Activated CD4-positive, CD25-positive, alpha-beta regulatory T cell (primary cell): ENCODE measurements at places on chromosomes 2 and 18.

DNA sequence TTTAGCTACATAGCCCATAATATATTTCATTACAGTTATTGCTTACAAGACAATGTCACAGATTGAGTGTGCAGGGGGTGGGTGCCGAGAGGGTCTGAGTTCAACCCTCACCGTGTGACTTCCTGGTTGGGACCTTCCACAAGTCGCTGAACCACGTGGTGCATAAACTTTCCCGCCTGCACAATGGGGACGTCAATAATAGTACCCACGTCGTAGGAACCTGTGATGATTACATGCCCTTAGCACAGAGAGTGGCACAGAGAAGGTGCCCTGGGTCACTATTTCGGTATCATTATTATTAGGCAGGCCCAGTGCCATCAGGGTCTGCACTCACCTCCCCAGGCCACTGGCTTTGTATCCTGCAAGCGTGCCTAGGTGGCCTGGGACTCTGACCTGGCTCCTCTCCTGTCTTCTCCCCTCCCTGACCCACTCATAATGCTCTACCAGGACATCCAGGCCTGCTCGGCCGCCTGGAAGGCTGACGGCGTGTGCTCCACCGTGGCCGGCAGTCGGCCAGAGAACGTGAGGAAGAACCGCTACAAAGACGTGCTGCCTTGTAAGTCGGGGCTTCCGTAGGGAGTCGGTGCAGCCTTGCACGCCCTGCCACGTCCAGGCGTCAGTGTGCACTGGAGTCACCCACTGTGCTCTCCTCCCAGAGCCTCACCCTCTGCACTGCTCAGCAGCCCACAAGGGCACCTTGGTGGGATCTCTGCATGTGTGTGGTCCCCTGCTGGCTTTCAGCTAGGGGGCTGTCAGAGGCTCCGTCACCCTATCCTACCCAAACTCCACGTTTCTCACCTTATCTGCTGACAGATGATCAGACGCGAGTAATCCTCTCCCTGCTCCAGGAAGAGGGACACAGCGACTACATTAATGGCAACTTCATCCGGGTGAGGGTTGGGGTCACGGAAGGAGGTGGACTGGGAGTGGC lies 2.8 kb downstream of the PTPN18 start:
- no peak for DNase-seq

- no peak for DNase-seq
Observed at GRCh38 chr2:142920571-142920970, 43.1 kb downstream of the KYNU start.

GRCh38 chr2:27502142-27502541 lies 5.5 kb downstream of the GCKR start:
- DNase-seq, result no peak

DNA sequence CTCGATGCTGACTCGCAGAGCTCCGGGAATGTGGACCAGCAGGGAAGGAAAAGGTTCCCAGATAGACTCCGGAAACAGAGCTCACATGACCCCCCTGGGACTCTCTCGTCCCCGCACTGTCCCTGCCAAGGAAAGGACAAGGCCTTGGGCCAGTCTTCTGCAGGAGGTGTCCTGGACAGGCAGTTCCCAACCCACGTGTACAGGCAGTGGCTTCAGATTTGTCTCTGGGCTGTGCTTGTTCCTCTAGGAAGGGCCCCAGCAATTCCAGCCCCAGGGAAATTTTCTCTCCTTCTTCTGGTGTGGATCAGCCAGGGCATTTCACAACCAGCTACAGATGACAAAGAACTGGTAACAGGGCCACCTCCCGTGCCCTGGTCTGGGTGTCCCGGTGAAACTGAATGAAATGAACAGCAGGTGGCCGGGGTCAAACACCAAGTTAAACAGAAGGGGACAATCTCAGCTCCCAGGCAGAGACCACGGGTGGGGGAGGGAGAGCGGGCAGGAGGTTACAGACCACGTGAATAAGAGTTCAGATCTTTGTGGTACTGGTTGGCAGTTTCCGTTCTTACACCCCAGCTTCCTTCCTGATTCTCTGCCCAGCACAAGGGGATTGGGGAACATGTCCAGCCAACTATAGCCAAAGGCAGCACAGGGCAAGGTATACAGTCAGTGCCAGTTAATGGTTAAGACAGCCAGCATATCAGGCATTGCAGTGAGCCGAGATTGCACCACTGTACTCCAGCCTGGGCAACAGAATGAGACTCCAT lies 52.2 kb upstream of the CAB39 start:
- no peak for DNase-seq

DNA sequence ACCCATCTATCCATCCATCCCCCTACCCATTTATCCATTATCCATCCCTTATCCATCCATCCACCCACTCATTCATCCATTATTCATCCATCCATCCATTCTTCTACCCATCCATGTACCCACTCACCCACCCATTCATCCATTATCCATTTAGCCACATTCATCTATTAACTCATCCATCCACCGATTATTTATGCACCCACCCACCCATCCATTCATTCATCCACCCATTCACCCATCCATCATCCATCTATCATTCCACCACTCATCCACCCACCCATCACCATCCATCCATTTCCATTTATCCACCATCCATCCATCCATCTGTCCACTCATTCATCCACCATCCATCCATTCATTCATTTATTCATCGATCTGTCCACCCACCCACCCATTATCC lies 137.4 kb upstream of the CTDP1 start:
- no peak for DNase-seq
